M059J (cell line): ENCODE measurements at places on chromosomes 2 and 18.

DNA sequence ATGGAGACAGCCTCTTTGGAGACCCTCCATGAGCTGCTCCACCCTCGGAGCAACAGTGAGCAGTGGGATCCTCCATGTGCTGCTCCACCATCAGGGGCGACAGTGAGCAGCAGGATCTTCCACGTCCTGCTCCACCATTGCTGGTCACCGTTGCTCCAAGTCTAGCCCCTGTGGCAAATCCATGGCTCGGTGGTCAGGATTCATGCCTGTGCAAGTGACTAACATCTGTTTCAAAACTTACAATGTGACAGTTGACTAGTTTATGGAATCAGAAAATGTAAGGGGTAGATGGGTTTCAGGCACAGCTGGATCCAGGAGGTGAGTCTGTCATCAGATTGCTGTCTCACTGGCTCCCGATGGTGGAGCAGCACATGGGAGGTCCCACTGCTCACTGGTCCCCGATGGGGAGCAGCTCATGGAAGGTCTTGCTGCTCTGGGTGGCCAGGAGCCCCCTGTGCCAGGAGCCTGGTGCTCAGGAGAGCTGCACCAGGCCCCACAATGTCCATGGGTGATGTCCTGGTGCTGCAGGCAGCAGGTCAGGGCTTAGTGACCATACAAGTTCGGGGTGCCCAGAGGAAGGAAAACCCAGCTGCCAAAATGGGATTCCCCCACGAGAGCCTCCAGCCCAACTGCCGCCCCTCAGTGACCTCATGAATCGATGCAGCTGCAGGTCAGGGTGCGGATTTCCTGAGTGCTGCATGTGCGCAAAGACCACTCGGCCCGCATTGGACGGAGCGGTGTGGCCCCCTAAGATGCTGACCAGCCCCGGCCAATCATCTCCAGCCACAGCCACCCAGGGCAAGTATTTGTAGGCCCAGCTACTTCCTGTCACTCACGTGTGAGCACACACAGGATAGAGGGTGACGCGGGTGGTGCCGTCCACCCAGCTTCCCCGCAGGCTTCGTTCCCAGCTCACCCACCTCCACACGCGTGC is 116.5 kb upstream of the OTOS start:
- no peak for DNase-seq

GRCh38 chr2:131027566-131028528 is 65.4 kb downstream of the FAM168B start:
- no peak for DNase-seq

DNA sequence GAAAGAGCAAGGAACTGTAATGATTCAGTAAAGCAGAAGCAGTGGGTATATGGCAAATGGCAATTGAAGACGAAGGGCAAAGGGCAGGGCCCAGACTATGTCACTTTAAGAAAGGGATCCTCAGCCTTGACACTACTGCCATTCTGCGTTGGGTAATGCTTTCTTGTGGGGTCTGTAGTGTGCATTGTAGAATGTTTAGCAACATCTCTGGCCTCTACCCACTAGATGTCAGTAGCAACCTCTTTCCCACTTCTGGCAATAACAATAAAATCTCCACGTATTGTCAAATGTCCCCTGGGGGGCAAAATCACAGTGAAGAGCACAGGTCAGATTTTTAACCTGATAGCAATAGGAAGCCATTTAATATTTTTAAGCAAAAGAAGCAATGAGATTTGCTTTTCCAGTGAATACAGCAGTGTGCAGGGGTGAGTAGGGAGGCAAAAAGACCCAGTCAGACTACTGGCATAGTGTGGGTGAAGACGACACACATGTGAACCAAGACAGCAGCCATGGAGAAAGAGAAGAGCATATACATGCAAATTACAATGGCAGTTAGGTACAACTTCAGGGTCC is 209.5 kb downstream of the DYM start:
- peak; percentile 34 for DNase-seq

- peak; percentile 63 for DNase-seq
Measured at GRCh38 chr2:223943561-223944008, 1.6 kb downstream of the WDFY1 start.

DNA sequence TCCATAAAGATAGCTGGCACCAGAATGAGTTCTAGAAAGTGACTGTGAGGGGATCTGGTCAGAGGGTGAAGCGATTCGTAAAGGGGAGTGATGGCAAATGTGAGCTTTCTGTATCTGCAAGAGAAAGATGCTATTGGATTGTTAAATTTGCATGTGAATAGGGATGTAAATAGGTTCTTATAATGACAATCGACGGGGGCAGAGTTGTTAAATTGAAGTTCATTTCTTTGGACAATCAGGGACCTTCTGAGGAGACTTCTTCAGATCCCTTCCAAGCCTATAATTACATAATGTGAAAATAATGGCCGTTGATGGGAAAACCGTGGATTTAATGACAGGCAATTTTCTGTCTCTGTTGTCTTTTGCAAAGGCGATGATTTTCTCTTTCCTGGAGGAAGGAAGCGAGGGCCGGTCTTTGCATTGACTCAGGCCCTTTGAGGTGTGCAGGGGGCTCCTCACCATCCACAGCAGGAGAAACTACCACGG is 52.2 kb upstream of the TMEM18 start:
- DNase-seq, result no peak

- DNase-seq, result peak; percentile 27
Measured at GRCh38 chr2:18626958-18627650, 37.7 kb upstream of the NT5C1B start.

DNA sequence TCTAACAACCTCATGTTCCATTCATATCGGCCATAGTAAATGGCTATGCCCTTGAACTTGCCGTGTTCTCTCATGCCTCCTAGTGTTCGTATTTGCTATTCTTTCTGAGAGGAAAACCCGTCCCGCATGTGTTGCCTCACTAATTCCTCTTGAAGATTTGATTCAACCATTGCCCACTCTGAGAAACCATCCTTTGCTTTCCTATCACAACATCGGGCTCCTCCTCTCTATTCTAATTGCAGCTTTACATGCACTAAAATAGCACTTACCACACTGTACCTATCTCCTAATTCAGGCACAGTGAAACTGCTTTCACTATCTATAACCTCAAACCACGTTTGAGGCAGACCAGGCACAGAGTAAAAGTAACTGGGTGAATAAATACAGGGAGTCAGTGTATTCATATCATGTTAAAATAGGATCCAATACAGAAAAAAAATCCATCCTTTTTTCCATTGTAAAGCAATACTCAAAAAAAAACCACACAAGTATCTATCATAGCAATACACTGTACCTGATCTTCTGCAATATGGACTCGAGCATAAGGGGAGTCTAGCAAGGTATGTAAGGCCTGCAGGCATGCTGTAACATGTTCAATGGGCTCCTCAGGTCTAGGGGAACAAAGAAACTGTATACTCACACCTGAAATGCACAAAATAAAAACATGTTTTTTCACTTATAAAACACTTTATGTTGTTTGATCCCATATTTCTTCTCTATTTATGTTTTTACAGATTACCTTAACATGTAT is 39.0 kb upstream of the STRN start:
- DNase-seq, result peak; percentile 7

- DNase-seq, result no peak
Measured at GRCh38 chr2:134021830-134022524, 231.9 kb upstream of the MGAT5 start.

DNA sequence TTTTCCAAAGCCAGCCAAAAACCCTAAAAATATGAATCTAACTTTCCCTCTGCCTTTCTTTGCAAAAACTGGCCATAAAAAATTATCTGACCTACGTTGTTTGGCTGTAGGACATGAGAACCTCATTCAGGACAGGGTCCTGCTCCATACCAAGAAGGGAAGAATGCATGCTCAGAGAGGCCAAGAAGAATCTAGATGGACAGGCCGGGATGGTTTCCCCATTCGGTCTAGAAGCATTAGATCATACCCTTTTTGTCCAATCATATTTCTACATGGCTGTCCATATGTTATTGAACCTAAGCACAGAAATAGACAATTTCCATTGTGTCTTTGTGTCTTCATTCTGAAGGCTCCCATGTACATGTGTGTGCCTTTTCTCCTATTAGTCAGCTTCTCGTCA is 2120.4 kb upstream of the PIK3C3 start:
- DNase-seq, result no peak

DNA sequence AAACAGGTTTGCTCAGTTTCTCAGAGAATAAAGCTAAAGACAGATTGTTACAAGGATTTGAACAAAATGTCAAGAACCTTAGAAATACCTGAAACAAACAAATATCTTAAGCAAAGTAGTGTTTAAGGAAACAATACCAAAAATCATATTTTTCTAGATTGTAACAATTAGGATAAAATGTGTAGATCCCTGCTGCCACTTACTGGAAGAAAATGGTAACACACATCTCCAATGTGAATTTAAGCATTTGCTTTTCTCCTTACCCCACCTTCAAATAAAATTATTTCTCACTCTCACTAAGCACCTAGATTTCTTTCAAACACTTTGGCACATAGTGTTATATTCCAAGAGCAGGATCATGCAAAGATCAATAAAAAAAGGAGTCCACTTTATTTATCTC is 34.9 kb downstream of the SUCLG1 start:
- DNase-seq, result peak; percentile 4

DNA sequence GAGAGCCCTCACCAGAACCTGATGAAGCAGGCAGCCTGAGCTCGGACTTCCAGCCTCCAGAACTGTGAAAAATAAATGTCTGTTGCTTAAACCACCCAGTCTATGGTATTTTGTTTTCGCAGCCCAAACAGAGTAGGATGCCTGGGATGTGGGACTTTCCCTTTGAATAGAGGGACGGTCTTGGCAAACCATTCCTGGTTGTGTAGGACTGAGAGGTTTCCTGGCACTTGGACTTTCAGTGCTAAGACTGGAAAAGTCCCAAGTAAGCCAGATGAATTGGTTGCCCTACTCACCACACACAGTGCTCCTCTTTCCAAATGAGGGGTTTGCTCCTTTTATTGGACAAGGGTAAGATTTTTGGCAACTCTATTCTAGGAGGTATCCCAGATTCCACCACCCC is 46.8 kb upstream of the ACMSD start:
- no peak for DNase-seq

DNA sequence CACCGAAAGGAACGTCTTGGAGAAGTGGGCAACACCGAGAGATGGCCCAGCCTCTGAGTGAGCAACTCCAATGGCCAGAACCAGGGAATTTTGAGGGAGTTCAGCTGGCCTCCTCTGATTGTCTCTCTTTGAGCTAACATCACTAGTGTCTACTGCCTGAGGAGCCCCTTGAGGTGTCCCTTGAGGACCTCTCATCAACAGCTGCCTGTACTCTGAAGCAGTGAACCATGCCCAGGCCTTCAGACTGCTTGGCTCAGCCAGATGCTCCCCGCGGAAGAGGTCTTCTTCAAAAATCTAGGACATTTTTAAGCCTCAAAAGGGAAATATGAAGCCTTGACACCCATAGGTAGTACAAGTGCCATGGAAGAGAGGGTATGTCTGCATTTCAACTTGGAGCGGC is 430.4 kb downstream of the TXNL1 start:
- DNase-seq, result no peak

GRCh38 chr18:75492852-75493251 is 65.3 kb upstream of the SMIM21 start:
- DNase-seq, result no peak

GRCh38 chr18:32040936-32041335 is 22.3 kb downstream of the RNF125 start:
- no peak for DNase-seq

DNA sequence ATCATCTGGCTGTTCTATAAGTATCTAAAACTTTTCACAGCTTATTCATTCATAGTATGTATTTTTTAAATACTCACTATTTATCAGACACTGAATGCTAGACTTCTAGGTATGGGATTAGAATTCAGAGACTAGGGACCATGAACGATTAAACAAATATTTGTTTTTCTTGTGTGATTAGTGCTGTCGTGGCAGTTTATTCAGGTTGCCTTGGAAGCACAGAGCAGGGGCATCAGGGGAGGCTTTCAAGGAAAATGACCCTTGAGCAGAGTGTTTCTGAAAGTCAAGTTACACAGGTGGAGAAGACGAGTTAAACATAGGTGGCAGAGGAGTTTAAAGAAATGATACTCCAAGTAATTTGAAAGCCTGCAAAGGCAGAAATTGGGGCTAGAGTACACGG is 5.7 kb downstream of the SPOPL start:
- DNase-seq, result no peak

- DNase-seq, result no peak
Measured at GRCh38 chr2:221541131-221541735, 30.9 kb downstream of the EPHA4 start.

GRCh38 chr2:110860630-110861029 is 128.3 kb downstream of the ACOXL start:
- no peak for DNase-seq
